COR-L47 (cell line): ENCODE measurements at places on chromosomes 11 and 22.

GRCh38 chr11:124219126-124219525 is 21.8 kb upstream of the OR8G1 start:
- DNase-seq = no peak

DNA sequence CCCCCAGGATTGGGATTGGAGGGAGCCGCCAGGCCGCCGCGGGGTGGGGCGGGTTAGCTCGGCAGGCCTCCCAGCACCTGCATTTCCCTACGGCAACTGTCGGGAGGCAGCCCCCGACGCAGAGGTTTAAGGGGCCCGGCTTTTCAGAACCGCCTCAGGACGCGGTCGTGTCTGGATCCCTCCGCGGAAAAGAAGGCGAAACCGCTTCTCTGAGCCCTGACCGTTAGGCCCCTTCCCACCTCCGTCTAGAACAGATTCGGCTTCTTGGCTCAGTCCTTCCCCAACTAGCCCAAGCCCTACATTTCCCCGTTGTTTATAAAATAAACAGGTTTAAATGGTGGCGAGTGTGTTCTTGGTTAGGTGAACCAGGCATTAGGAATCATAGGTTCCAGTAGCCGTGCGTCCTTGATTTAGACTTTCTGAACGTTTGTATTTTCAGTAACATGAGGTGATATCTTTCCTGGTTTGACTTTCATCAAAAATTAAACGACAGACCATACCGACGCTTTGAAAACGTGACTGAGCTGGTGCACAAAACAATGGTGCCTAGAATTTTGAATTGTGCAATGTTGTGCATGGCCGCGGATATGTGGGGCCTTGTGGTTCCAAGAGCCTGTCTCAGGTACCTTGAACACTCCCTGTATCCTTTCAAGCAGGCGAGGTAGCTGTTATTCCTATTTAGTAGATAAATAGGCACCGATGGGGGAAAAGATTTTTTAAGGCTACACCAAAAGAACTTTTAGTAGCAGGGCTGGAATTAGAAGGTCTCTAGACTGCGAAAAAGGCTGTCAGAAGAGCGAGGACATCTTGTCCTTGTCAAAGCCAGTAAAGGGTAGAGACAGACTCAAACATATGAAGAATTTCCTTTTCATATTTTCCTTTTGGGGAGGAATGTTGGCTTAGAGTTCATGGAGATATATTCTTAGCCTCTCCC is 1.2 kb upstream of the HSPA8 start:
- peak; percentile 54 for DNase-seq

GRCh38 chr22:23159291-23159630 is 14.0 kb downstream of the RAB36 start:
- no peak for DNase-seq

- DNase-seq = no peak
These were observed 52.3 kb downstream of the RTL6 start for GRCh38 chr22:44445731-44446130.

- DNase-seq = peak; percentile 91
These were observed 278.2 kb downstream of the BRD1 start for GRCh38 chr22:49549256-49550140.

GRCh38 chr11:131928992-131929391 is 558.6 kb downstream of the NTM start:
- no peak for DNase-seq

GRCh38 chr22:33054001-33054675 is 4.0 kb downstream of the SYN3 start:
- no peak for DNase-seq
